ENCODE measurements at places on chromosomes 12 and 14.
A peak's percentile ranks its signal among the peaks of the same experiment; 100 is the strongest.

DNA sequence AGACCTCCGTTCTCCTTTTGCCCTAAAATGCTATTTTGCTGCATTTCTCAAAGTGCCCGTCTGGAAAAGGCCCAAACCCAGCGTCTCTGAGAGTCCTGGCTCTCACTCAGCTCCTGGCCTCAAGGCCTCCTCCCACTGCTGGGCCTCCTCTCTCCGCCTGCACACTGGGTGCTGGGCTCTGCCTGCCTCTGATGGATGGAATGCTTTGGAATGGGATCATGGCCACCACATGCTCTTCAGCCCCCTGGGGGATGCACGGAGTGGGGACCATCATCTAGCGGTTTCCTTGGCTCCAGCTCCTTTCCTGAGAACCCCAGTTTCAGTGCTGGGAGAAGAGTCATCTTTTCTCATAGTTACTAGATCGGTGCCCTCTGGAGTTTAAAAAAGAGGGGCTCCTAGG is 65.2 kb downstream of the KDM2B start:
- DNase-seq = no peak

DNA sequence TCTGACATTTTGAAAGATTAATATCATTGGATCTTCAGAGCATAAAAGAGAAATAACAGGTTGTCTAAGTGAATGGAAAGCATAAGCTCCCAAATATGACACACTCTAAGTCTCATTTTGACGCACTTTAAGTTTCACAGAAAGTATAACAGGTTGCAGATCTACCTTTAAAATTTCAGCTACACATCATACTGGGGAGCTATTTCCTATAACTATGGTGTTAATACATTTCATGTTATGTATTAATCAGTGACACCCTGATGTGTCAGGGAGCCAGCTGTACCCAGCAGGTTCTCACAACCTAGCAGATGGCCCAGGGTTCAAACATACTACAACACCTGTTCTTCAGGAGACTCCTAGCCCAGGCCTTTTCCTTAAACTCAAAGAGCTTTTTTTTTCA is 31.1 kb upstream of the TMX1 start:
- DNase-seq = no peak

DNA sequence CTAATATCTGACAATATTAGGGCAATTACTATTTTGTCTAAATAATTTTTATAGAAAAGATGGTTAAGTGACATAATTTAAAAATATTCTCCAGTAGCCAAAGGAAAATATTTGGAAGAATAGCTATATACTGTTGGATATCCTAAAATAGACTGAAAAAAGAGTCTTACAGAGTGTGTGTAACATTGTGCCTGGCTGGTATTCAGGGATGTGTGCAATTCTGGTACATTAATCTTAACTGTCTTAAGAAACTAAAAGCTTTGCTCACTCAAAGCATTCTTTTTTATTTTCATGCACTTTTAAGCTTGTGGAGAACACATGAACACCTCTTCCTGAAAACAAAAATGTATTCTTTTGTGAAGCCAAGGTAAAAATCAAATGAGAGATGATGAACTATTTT is 10.1 kb upstream of the NR2C1 start:
- DNase-seq = no peak

DNA sequence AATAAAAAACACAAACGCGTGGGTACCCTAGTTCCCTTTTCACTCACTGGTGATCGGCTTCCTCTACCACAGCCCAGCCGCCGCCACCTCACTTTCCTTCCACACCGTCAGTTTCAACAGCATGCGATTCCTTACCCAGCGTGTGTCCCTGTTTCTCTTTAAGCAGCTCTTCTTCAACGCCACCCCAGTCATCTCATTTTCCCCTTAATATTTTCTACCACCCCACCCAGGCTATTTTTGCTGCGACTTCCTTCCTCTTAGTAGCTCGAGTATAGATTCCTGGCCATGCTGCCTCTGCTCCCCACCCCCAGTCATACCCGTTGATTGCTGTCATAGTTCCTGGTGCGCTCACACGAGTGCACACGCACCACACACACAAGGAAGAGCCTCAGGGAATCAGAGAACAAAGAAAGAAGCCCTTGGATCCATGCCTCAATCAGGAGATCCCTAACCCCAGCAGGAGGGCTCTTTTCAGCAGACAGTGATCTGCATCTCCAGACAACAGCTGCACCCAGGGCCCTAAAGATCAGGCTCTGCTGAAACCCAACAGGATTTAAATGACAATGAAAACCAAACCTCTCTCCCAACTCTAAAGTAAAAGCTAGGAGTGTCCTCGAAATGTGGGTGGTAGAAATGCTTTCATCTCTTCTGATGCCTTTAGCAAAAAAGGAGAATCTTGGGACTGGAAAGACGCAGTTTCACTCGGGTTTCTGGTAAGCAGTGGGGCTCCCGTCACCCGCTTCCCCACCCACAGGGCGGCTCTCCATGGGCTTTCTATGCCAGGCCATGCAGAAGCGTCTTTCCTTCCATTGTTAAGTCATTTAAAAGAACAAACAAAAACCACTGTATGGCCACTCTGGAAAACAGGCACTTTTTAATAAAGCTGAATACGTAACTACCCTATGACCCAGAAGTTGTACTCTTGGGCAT is 23.8 kb downstream of the VPS37B start:
- peak; percentile 78 for DNase-seq

DNA sequence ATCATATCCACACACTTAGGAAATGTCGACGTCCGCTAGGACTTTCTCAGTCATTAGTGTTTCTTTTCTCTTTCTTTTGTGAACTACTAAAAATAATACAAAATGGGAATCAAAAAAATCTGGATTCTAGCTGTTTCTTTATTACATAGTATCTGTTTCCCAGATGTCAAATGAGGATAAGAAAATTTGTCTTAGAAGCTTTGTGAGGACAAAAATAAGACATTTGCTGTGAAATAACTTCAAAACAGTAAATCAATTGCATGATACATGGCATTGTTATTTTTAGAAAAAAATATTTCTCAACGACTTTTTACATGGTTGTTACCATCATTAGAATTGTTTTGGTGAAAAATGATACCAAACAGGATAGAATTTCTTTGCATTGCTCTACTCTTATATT is 71.4 kb upstream of the IFNG-AS1 start:
- no peak for DNase-seq

DNA sequence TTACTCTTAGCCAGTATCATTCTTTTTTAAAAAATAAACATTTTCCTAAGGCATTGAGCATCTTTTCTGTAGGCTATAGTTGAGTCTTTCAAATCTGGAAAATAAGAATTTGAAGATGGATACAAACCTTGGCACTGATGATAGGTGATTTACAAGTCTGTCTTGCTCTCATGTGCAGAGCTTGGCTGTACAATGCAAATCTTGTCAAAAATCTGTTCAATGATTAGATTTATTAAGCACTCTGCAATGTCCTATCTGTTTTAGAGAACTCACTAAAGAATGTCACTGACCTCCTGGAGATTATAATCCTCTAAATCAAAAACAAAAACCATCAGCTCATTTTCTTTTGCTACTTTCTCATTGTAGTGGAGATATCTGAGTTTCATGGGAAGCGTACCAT is 42.8 kb upstream of the AMIGO2 start:
- DNase-seq = no peak

- no peak for DNase-seq
These were observed 27.2 kb downstream of the RNFT2 start for GRCh38 chr12:116765271-116765670.

- no peak for DNase-seq
These were observed 14.9 kb downstream of the RNF212B start for GRCh38 chr14:23252420-23253333.

DNA sequence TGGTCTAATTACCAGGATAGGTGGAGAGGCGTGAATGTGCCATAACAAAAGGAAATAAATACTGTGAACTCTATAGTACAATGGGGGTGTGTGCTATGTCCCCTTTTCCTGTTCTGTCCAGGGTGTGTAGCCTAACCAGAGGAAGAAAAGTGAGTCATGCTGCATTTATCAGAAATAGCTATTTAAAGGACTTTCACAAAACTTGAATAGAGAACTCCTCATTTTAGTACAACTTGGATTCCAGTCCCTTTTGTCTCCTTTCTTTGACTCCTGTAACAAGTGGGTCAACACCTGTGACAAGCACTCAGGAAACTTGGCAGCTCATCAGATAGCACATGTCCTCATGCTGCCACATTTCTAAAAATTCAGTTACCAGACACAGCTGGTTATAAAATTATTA is 123.4 kb downstream of the CCDC91 start:
- no peak for DNase-seq

DNA sequence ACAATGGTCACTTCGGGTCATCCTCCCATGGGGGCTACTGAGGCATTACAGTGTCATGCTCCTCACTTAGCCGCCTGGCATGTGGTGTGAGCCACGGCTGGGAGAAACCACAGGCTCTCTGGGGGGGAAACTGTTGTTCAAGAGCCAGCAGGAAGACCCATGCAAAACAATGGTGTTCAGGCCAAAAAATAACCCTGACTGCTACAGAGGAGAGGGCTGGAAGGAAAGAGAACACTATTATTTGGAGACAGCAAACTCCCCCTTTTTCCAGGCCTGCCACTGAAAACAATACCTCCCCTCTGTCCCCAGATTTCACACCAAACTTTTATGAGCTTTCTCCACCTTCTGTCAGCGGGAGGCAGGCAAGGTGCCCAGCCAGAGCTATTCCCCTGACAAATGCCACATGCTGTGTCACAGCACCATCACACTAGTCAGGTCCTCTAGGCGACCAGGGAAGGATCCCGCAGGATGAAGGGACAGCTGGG is 83.7 kb downstream of the CHGA start:
- DNase-seq = peak; percentile 50

DNA sequence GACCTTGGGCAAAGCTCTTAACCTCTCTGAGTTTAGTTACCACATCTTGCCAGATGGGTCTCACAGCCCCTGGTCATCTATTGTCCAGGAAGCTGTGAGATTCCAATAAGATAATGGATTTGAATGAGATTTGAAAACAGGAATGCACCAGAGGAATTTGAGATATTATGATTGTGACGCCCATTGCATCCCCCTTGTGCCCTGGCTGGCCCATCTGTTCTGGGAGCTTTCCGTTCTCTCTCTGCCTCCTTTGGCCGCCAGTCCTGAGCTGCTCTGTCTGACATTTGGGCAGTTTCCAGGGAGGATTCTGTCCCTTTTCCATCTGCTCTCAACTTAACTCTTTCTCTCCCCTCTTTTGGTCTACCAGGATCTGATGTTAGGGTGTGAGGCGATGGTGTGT is 24.6 kb downstream of the SRRM4 start:
- no peak for DNase-seq

- DNase-seq = no peak
These were observed 68.5 kb downstream of the SOX5 start for GRCh38 chr12:23880988-23881387.

- no peak for DNase-seq
These were observed 425.8 kb upstream of the FOXG1 start for GRCh38 chr14:28340816-28341215.

DNA sequence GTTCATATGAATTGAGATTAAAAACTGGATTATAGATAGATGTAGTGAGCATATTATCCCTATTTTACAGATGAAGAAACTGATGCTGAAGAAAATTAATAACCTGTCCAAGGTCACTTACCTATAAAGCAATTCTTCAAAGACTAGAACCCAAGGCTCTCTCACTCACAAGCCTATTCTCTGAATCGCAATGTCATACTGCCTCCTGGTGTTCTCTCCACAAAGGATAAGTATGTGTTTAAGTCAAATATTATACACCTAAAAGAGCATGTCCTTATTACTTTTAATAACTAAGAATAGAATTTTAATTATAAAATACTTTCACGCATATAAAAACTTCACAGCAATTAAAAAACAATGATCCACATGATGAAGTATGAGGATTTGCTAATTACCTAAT is 721.3 kb upstream of the USP15 start:
- DNase-seq = no peak

DNA sequence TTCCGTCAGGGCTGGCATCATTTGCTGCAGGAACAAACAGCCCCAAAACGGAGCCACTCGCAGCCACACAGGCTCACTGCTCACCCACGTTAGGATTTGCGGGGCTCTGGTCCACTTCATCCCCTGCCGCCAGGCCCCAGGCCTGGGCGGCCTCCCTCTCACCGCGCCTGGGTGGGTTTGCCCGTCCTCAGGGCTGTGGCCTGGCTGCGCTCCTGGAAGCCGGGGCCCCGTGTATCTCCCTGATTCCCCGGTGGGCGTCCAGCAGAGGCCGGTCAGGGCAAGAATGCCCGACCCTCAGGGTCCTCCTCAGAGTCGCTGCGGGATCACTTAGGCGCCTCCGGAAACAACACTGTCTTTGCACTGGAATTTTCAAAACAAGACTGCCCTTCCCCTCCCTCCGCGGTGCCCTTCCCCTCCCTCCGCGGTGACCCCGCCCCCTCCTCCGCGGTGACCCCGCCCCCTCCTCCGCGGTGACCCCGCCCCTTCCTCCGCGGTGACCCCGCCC is 15.7 kb upstream of the FBRSL1 start:
- DNase-seq = peak; percentile 10

DNA sequence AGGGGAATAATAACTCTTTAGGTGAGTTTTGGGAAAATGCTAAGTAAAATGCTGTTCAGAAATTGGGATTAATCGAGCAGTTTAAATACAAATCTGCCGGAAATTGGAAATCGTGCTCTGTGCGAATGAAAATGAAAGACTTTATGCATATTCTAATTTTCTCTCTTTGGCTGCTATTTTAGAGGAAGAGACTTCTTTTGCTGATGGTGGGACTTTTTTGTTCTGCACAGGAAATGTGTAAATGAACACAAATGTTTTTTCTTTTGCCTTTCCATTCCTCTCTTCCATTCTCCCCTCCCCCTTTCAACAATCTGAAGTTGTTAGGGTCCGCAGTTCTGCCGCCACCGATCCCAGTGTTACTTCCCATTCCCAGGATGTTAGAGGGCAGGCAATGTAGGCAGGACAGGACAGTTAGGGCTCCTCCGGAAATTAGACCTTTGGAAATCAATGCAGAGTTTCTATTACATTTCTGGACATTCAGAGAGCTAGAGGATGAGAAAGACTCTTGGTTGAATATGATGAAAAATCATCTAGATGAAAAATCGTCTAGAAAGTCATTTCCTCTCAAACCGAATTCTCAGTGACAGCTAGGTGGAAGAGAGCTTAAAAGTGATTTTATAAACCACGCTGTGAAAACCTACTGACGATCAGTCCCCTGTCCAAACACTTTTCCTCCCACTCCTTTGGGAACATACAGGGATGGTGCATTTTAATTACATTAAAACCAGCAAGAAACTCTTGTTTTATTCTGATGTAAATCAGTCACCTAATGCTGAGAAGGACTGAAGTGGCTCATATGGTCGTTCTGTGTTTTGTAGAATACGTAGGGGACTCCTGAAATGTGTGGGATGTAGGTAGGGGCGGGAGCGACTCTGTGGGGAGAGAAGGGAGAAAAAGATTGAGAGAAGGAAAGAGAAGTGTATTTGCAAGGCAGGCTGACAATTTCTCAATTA is 17.8 kb downstream of the FOXG1 start:
- no peak for DNase-seq

All from right cardiac atrium (tissue), 5 donors.